ENCODE measurements at places on chromosomes 12 and 14.

DNA sequence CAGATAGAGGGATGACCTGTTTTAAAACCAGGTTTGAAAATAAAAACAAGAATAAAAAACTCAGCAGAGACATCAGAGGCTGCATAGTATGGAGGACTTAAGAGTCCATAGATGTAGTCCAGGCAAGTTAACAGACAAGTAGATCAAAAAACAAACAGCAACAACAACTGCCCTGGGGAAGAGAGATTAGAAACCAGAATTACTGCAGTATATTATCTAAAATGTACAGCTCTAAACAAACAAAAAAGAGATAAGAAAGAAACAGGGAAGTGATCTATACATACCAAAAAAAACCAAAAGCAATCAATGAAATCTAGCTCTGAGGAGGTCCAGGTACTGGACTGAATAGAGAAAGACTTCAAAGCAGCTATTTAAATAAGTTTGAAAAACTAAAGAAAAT, 48.8 kb downstream of the ACSM4 start:
- no peak for DNase-seq

GRCh38 chr12:105738051-105738450, 400.7 kb downstream of the NUAK1 start:
- DNase-seq: no peak

DNA sequence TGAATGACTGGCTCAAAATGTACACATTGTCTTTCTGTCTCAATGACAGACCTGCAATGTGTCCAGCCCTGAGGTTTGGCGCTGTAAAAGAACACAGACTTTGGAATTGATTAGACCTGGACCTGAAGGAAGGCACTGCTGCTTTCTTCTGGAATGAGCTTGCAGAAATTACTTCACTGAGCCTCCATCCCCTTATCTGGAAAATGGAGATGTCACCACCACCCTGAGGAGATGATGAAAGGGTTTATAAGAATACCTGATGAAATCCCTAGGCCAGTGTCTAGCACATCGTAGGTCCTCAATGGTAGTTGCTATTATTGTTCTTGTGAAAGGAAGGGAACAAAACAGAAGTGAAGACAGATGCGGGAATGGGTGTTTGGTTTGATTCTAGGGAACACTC, 9.7 kb upstream of the WSB2 start:
- DNase-seq: no peak

DNA sequence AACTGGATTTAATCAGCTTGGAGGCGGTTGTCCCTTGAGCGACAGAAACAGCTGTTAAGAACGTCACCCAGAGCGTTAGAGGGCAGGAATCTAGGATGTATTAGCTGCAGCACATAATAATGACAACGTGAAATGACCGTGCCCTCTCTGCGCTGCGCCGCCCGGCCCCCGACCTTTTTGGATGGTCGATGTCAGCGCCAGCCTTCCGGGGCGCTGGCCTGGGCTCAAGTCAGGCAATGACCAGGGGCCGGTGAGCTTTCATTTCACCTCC, 427 bp upstream of the TMEM120B start:
- no peak for DNase-seq

- no peak for DNase-seq
Observed at GRCh38 chr12:3200814-3201233, 123.6 kb downstream of the TSPAN9 start.

Data from HS-27A (cell line).